ENCODE measurements at places on chromosomes 16 and 17.

GRCh38 chr16:72956124-72957064 lies 91.5 kb downstream of the ZFHX3 start:
- no peak for DNase-seq

GRCh38 chr16:63995025-63995424 lies 1126.8 kb downstream of the CDH11 start:
- DNase-seq, result no peak

DNA sequence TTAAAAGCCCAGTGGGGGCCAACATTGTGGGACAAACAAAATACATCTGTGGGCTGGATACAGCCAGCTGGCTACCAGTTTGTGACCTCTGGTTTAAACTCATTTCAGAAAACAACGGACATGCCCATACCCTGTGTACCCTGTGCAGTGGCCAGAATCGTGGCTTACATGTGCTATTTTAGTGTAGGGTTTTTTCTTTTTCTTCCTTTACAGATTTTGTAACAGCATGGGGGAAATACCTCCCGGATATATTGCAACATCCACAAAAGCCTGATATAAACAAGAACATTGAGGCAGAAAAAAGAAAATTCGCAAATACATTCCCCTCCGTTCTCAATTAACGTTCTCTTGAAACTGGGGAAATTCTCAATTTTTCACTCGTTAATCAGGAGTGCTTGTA lies 7.3 kb downstream of the HS3ST4 start:
- DNase-seq, result no peak

GRCh38 chr17:66813296-66813695 lies 21.6 kb upstream of the CACNG5 start:
- DNase-seq, result no peak

- no peak for DNase-seq
These were observed 242.4 kb downstream of the ZFHX3 start for GRCh38 chr16:72805486-72805885.

- no peak for DNase-seq
These were observed 19.9 kb downstream of the KDM8 start for GRCh38 chr16:27223226-27223610.

DNA sequence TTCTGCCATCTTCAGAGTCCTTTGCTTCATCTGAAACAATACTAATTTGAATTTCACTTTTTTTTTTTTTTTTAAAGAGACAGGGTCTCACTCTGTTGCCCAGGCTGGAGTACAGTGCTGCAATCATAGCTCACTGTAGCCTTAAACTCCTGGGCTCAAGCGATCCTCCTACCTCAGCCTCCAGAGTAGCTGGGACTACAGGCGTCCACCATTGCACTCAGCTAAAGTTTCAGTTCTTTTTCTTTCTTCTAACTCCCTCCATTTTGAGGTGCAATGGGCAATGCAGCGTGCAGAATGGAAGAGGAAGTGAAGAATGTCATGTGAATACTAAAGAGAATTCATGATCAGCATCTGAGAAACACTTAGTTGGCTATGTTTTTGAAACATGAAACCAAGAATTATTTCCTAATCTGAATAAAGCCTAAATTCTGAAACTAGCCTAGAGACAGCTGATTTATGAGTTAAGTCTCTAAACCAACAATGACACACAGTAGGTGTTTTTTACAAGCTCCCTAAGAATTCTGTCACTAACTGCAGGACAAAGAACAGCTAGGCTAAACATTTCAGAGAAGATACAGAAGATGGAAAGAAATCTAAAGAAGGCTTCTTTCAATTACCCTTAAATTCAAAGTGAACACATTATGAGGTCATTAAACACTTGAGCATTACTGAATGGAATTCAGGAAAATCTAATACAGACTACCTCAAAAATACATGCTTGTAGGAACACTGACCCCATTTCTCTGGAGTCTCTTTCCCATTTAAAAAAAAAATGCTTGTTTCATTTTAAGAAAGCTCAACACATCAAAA lies 21.0 kb downstream of the SNN start:
- DNase-seq, result no peak

DNA sequence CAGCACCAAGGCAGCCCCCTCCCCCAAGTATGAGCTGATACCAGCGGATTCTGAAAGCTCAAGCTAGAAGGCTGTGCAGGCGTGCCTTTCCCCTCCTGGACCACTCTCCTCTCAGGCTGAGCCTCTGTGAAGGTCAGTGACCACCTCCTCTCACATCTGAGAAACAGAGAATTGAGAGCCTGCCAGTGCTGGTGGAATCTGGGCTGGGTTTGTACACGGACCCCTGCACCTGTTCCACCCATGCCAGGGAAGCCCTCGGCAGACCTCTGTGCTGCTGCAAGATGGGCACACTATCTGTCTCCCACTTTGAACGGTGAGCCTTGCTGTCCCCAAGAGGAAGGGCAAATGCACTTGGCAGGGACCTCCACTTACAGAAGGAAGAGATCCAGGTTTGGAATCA lies 54.7 kb upstream of the SDK2 start:
- no peak for DNase-seq

DNA sequence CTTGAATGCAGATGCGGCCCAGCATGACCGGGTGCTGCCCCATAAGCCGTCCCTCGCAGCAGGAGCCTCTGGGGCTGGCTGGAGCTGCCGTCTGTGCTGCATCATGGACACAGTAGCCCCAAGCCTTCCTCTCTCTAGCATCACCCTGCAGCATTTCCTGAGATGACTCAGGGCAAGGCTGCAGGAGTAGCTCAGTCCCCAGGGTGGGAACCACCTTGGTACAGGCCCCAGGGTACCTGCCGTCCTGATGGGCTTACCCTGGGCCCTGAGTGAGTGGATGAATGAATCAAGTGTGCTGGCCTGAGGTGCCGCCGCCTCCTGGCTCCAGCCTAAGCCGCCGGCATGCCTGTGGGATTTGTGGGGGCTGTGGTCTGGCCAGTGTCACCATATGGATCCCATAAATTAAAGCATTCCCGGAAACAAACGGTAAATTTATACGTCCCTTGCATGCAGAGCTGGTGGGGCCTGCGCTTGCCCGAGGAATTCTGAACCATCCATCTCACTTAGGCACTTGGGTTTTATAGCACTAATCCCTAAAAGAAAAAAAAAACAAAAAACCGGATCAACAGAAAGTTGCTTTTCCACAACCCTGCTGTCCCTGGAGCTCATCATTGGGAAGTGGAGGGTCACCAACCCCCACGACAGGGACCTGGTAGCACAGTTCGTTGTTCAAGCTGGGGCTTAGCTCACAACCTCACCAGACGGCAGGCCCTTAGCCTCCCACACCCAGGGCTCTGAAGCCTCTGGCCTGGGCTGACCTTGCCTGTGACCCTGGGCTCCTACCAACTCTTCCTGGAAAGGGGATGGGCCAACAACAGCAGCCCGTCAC lies 242.6 kb upstream of the CIBAR2 start:
- DNase-seq, result no peak

- no peak for DNase-seq
These were observed 22.0 kb downstream of the STX8 start for GRCh38 chr17:9553596-9553995.

GRCh38 chr17:42980766-42981397 lies 517 bp downstream of the RUNDC1 start:
- no peak for DNase-seq

- peak; percentile 65 for DNase-seq
These were observed 1.2 kb downstream of the GPR142 start for GRCh38 chr17:74368341-74369081.

GRCh38 chr17:4162775-4163466 lies 19.9 kb downstream of the CYB5D2 start:
- DNase-seq, result no peak

GRCh38 chr16:86712158-86713009 lies 134.0 kb downstream of the FOXL1 start:
- no peak for DNase-seq

- DNase-seq, result no peak
These were observed 8.4 kb downstream of the CES1 start for GRCh38 chr16:55824473-55825000.

DNA sequence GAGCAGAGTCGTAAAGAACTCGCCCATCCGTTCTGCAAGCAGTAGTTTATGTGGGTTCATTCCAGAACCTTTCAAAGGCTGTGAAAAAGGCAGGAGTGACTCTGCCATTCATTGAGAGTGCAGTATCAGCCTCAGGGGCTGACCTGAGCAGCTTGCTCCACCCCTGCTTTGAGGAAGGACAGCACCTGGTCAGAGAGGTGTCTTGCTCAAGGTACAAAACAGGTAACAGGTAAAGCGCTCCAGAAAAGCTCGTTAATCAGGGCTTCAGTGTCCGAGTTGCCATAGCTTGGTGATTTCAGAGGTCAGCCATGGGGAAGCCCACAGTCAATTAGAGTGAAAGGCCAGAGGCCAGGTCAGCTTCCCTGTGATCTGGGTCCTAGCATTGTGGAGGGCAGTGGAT lies 251.1 kb downstream of the ABCC12 start:
- no peak for DNase-seq

- no peak for DNase-seq
These were observed 59.4 kb downstream of the TMEM114 start for GRCh38 chr16:8530752-8531384.

DNA sequence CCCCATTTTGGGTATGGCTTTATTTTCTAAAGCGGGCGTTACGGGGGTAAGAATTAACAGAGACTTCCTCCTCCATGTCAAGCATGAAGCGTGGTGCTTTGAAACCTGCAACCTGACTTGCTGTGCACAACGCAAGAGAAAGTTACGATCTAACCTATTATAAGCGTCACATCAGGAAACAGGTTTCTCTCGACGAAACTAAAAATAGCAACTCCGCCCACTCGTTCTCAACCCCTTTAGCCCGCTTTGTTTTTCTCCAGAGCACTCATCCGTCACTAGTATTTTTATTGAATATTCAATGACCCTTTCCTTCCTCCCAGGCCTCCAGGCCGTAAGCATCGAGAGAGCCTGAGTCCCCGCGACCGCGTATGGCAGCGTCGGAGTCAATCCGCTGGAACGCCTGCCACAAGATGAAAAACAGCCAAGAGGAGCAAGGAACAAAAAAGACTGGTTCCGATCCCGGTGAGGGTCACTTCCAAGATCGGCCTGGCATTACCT lies 555 bp downstream of the NUP88 start:
- peak; percentile 24 for DNase-seq

DNA sequence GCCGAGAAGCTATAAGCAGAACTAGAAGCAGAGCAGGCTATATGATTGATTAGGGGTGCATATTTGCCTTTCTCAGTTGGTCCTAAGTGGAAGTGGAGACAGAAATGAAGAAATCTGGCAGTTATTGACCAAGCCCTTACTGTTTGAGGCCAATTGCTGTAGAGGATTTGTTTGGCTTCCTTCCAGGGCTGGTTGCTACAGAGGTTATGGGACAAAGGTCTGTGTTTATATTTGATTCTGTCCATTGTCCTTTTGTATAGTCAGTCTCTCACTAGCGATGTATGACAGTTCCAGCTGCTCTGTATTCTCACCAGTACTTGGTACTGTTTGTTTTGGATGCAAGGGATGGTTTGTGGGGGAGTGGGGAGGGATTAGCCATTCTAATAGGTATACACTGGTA lies 7.3 kb upstream of the ALOX15 start:
- DNase-seq, result no peak

DNA sequence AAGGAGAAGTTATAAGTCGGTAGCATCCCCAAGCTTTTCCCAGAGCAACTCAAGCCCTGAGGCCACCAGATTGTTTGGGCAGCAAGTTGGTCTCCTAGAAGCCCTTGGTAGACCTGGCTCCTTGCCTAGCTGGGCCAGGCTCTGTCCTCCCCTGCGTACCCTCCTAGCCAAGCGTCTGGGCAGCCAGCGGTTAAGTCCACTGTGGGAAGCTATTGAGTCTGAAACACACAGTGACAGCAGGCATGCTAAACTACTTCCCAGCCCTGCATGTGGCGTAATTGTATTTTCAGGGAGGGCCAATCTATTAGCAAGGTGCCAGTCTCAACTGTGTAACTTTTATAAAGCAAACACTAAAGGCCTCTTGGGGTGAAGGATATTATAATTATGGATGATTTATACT lies 419.1 kb upstream of the RBFOX1 start:
- no peak for DNase-seq

- no peak for DNase-seq
These were observed 9.1 kb downstream of the TNFRSF13B start for GRCh38 chr17:16962804-16963203.

GRCh38 chr16:27430923-27431484 lies 29.0 kb downstream of the IL21R start:
- no peak for DNase-seq

Data from stimulated activated CD4-positive, alpha-beta T cell treated with anti-CD3 and anti-CD28 coated beads, Interleukin-1b, Interleukin-23, amount 100 ng/mL, for 1 hour (primary cell).